ENCODE measurements at places on chromosomes 4 and X.

DNA sequence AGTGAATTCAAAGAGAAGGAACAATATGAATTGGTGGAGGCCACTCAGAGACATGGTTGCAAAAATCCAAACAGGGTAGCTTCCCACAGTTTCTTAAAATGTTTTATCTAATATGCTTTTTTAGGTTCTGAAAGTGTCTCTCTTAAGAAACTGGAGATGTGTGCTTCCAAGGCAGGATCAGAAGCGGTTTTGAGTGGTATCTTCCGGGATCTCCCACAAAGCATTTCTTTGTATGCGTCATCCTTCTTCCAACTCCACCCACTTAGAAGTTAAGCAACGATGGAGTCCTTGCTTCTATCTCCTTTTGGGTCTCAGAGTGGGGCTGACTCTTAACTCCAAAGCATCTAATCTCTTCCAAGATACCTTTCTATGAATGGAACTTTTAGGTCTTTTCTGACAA, 196.7 kb downstream of the MID1 start:
- no peak for DNase-seq

- peak; percentile 8 for DNase-seq
Measured at GRCh38 chrX:17788439-17788838, 51.1 kb downstream of the SCML1 start.

DNA sequence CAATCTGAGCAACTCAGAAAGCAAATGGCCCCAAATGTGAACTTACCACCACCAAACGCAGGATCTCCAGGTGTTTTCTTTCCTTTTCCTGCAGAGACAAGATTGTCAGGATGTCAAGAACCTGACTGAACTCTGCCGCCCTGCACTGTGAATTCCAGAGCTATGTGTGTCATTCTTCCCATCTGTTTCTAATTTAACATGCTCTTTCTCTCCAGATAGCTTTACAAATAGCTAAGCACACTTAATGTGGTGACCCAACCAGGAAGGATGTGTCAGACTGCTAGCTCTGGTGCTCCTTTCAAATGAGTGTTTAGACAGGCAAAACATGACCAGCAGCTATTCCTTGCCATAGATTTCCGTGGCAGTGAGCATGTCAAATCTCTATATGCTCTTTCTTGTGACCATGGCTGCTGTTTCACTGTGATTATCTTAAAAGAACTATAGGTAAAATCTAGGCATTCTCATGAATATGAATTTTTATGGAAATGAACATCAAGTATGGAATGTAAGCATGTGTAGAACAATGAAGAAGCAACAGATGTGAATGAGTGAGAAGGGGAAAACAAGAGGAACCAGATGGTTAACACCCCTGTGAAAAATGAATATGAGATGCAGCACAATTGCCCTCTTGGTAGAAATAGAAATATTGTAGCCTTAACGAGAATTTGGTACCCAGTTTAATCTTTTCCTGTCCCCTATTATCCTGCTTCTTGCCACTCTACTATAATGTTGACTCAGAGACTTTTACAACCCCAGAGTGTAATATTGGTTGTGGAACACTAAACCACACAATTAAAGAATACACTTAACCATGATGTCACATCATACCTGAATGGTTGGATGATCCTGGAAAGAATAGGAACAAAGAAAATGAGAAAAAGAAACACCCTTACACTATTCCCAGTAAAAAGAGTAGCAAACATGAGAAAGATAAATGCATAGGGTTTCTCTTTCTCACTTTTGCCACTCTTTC, 247.8 kb upstream of the DKK2 start:
- DNase-seq: no peak

DNA sequence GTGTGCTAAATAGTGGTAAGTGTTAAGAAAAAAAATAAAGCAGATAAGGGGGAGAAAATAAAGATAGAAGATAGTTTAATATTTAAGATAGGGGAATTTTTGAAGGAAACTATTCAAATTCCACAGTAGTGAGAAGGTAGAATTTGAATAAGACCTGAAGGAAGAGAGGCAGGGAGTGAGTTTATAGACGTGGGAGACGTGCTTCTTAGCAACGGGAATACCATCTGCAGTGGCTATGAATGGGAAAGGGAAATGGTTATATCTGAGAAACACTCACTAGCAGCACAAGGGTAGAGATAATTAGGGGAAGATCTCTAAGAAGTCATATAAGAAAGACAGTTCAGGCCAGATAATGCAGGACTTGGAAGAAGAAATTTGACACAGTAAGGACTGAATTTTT, 854.5 kb upstream of the EPHA5 start:
- DNase-seq: no peak

DNA sequence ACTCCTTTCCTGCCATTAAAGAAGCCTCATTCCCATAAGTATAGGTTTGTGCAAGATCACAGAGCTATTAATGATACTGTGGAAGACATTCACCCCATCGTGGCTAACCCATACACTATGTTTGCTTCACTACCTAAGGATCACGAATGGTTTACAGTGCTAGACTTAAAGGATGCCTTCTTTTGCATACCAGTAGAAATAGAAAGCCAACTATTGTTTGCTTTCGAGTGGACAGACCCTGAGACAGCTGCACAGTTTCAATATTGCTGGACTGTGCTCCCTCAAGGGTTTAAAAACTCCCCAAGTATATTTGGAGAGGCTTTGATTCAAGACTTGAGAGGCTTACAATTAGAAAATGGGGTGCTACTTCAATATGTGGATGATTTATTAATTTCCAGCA, 16.0 kb upstream of the PAPSS1 start:
- DNase-seq: no peak

GRCh38 chr4:3041192-3042142, 32.9 kb downstream of the HTT-AS start:
- peak; percentile 31 for DNase-seq

GRCh38 chr4:145234091-145234706, 53.8 kb upstream of the OTUD4 start:
- DNase-seq: peak; percentile 27

DNA sequence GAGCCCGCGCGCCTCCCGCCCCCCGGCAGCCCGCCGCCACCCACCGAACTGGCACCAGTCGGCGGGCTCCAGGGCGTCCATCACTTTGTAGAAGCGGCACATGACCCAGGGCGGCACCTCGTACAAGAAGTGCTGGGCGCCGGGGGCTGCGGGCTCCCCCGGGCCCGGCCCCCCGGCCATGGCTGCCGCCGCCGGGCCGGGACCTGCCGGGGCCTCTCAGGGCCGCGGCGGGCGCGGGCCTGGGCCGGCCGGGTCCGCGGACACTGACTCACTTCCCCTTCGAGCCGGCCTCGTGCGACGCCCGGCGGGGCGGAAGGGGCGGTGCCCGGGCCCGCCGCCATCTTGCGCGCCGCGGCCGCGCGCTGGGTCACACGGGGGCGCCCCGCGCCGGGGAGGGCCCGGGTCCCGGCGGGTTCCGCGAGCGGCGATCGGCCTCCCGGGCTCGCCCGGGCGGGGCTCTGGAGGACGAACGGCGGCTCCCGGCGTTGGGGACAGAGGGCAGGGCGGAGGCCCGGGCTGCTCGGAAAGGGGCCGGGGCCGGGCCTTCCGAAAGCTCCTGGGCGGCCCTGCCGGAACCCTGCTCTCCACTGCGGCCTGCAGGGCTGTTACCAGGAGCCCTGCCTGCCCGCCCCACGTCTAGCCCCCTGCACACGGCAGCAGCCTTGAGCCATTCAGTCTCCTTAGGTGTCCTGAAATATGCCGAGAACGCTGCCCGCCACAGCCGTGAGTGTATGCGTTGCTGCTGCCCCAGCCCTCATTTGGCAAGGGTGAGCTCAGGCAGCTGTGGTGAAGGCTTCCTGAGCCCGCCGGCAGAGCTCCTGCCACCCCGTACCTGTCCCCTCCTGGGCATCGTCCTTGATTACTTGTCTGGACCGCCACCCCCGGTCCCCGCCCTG, at the start of gene IRAK1:
TSS of gene IRAK1 (minus strand) at position 270 of the 896 bp plus-strand sequence. CDS start at position 180, 90 bp downstream.
- DNase-seq: no peak

DNA sequence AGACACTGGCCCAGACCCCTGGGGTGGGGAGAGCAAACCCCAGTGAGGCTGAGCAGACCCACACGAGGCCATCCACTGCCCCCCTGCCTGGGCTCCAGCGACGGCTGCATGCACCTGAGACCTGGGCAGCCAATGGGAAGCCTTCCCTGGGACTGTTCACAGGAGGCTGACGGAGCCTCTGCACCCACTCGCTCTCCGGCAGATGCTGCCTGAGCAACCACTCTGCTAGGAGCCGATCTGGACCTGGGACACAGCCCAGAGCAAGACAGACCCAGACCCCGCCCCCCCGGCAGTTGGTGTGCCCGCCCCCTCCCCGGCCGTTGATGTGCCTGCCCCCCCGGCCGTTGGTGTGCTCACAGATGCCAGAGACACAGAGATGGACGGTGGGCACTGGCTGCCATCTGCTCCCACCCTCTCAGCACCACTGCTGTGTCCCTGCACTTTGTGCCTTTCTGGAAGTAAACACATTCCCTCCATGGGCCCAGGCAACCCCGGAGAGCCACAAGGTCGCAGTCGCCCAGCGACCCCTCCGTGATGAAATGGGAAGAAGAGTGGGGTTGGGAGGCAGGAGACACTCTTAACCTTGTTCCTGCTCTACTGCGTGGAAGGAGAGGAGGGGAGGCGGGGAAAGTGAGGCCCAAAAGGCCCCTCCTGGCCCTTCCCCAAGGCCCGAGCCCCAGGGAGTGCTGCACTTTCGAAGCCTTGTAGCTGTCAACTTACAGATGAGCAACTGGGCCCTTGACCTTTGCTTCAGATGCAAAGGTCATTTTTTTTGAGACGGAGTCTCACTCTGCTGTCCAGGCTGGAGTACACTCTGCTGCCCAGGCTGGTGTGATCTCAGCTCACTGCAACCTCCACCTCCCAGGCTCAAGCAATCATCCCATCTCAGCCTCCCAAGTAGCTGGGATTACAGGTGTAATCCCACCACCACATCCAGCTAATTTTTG, 62.0 kb downstream of the ZFYVE28 start:
- DNase-seq: no peak

- DNase-seq: no peak
Measured at GRCh38 chr4:53640576-53641453, 49.5 kb upstream of the LNX1 start.

GRCh38 chr4:47612116-47613023, 127.3 kb downstream of the ATP10D start:
- DNase-seq: no peak

DNA sequence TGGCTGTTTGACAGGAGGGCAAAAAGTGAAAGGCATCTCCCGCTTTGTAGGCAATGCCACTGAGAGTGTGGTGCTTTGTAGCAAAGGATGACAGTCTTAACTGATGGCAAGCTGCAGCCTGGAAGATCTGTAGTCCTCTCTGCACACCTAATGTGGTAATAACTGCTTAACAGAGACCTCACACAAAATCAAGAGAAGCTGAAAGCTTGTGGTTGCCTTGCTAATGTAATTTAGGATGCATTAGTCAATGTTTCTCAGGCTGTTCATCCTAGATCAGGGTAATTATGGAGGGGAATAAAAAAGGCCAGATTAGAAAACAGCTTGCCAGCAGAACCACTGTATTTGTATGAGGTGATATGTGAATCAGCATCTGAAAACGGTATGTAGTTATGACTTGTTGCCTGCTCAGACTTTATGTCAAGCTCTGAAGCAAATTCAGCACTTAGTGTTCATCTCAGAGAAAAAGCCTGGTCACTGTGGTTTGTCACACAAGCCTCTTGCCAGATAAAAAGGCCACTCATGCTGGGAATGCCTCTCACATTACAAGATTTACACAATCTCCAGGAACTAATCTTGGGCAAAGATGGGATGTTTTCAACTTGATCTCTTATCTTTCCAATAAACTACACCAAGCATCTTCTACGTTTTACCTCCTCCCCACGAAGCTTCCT, 130.8 kb downstream of the ENOX2 start:
- no peak for DNase-seq

- DNase-seq: no peak
Measured at GRCh38 chr4:76989391-76990061, 40.0 kb downstream of the SEPTIN11 start.

GRCh38 chr4:37393321-37393720, 148.8 kb downstream of the NWD2 start:
- no peak for DNase-seq

GRCh38 chrX:72392816-72393800, 87.4 kb upstream of the CITED1 start:
- DNase-seq: no peak

DNA sequence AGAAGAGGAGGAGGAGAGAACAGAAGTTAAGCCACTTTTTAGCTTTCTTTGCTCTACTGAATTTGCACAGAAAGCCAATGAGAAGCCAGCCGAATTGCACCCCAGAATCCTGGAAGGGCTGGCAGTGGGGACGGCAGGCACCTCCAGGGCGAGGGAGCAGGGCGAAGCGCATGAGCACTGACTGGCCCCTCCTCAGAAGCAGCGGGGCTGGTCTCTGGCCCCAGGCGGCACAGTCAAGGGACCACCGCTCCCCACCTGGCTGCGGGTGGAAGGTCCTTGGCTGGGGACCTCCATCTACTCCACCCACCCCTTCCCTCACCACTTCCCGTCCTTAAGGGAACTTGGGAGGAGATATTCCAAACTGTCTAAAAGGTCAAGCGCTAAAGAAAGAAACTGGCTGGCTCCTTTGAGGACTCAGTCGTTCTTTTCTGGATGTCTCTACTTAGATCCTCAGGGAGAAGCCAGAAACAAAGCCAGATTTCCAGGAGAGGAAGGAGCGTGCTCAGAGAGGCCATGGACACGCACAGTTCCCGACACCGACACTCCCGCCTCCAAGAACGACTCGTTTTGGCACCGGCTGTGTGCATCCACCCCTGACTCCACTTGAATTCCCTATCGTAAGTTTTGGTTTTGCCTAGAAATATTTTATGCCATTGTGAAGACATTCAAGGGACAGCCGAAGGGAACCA, 59.5 kb upstream of the CRMP1 start:
- DNase-seq: no peak

DNA sequence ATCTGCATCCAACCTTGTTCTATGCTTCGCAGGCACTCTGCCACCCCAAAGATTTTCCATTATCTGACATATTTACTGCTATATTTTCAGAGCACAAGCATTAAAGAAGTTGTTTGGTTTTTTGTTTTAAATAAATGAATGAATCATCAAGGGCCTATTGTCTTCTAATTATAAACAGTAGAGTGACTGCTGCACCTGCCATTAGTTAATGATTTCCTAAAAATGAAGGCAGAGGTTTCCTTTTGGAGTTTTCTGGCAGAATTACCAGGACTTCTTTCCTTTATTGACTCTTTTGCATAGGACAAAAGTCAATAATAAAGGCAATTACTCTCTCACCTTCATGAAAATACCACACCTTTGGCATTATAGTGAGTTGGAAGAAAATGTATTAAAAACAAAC, 238.1 kb downstream of the INPP4B start:
- peak; percentile 9 for DNase-seq

GRCh38 chr4:122038896-122039295, 87.0 kb upstream of the TRPC3 start:
- no peak for DNase-seq

GRCh38 chr4:110477836-110478235, 1.9 kb downstream of the ENPEP start:
- DNase-seq: no peak

- no peak for DNase-seq
Measured at GRCh38 chr4:99918656-99919055, 24.4 kb upstream of the LAMTOR3 start.

DNA sequence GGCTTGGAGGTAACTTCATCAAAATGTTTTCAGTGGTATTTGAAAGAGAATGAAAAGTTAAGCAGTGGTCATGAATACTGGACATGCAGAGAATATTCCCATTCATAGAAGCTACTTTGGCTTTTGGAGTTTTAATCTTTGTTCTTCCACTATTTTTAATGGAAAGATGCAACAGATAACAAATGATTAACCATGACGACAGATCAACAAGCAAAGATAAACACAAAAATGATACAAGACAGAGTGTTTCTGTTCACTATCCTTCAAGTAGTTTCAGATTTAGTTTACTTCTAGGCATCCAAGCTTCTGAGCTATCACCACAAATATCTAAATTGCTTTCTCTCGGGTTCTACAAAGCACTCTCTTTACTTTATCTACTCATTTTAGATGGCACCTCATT, 1004.9 kb upstream of the ADGRL3 start:
- DNase-seq: no peak

Data from COR-L47 (cell line).